Keratinocyte (primary cell): ENCODE measurements at places on chromosomes 6 and 20.

DNA sequence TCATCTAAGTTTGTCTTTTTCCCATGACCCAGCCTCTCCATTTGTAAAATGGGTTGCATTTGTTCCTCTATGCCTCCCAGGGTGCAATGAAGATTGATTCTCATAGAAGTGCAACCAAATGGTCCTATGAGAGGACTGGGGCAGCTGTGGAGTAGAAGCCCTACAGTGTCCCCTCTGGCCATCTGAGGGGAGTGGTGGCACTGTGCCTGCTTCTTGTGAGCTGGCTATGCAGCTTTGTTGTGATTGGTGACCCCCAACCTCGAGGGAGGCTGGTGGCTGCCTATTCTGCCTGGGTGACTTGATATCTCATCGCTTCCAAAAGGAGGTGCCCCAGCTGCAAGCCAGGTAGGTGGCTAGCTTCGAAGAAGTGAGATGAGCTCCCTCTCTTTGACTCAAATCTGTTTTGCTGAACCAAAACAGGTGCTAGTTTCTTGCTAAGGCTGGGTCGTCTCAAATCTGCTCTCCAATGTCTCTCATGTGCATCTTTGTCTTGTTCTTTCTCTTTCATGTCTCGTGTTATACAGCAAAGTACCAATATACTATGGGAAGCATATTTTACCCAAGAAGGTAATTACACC is 33.9 kb downstream of the TXLNB start:
- no peak for DNase-seq

DNA sequence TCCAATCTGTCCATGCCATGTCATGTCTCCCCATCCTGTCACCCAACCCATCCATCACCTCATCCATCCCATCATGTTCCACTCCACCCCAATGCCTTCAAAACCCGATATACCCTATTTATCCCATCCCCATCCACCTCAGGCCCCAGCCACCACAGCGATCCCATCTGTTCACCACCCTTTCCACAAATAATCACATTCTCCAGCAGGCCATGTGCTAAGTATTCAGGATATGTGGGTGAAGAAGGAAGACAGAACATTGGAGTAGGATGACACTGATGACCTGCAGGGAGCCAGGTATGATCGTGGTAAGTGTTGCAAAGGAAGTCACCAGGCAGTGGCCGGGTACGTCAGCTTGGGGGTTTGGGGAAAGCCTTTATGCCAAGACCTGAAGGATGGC is 48.8 kb downstream of the NPEPL1 start:
- DNase-seq = no peak

- DNase-seq = no peak
Observed at GRCh38 chr6:118504611-118505010, 43.5 kb upstream of the PLN start.

GRCh38 chr6:53724501-53724900 is 58.9 kb upstream of the KLHL31 start:
- DNase-seq = no peak

- DNase-seq = no peak
Observed at GRCh38 chr6:168400037-168400436, 40.9 kb upstream of the SMOC2 start.

GRCh38 chr6:84967965-84968364 is 203.6 kb upstream of the TBX18 start:
- DNase-seq = no peak

- no peak for DNase-seq
Observed at GRCh38 chr20:21437816-21438215, 40.5 kb upstream of the NKX2-4 start.

DNA sequence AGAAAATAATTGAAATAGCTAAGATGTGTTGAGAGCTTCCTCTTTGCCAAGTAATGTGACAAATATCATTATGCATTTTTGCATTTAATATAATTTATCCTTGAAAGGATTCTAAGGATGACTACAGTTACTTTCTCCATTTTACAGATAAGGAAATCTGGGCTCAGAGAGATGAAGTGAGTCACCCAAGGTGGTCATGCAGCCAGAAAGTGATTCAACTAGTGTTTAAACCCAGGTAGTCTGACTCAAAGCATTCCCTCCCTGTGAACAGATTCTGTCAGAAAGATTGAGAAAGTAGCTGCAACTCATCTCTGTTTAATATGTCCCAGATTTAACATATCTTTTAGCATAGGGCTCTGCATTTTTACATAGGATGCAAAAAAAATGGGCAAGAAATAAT is 28.1 kb downstream of the NRSN1 start:
- DNase-seq = no peak

- no peak for DNase-seq
Observed at GRCh38 chr6:129124347-129124746, 241.4 kb downstream of the LAMA2 start.

GRCh38 chr6:8059129-8059528 is 5.1 kb downstream of the BLOC1S5 start:
- DNase-seq = no peak

DNA sequence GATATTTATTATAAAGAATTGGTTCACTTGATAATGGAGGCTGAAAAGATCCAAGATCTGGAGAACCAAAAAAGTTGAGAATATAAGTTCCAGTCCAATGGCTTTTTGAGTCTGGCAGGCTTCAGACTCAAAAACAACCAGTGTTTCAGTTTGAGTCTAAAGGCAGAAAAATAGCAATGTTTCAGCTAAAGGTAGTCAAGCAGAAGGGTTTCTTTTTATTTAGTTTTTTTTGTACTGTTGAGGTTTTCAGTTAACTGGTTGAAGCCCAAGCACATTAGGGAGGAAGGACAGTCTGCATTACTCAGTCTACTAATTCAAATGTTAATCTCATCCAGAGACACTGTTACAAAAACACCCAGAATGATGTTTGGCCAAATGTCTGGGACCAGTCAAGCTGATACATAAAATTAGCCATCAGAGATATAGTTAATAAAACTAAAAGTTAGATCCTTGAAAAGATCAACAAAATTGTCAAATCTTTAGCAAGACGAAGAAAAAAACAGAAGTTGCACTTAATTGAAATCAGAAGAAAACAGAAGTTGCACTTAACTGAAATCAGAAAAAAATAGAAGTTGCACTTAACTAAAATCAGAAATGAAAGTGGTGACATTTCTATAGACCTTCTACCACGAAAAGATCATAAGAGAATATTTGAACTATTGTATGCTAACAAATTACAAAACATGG is 980.3 kb upstream of the FLRT3 start:
- DNase-seq = no peak

DNA sequence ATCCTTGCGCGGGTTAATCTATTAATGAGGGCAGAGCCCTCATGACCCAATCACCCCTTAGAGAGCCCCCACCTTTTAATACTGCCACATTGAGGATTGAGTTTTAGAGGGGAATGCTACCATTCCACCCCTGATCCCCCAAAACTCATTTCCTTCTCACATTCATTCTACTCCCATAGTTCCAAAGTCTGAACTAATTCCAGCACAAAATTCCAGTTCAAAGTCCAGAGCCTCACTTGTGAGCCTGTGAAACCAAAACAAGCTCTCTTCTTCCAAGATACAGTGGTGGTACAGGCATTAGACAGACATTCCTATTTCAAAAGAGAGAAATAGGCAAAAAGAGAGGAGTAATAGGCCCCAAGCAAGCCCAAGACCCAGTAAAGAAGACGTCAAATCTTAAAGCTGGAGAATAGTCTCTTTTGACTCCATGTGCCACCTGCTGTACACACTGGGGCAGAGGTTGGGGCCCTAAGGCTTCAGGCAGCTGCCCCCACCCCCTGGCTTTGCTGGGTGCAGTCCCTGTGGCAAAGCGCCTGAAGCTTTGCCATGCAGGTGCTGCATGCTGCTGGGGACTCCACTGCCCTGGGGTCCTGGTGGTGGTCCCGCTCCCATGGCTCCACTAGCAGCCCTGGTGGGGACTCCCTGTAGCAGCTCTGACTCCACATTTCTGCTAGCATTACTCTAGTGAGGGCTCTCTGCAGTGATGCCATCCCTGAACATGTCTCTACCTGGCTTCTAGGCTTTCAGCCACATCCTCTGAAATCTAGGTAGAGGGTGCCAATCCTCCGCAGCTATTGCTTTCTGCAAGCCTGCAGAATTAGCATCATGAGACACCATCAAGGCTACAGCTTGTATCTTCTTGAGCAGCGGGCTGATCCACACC is 41.3 kb downstream of the RSPH3 start:
- no peak for DNase-seq

DNA sequence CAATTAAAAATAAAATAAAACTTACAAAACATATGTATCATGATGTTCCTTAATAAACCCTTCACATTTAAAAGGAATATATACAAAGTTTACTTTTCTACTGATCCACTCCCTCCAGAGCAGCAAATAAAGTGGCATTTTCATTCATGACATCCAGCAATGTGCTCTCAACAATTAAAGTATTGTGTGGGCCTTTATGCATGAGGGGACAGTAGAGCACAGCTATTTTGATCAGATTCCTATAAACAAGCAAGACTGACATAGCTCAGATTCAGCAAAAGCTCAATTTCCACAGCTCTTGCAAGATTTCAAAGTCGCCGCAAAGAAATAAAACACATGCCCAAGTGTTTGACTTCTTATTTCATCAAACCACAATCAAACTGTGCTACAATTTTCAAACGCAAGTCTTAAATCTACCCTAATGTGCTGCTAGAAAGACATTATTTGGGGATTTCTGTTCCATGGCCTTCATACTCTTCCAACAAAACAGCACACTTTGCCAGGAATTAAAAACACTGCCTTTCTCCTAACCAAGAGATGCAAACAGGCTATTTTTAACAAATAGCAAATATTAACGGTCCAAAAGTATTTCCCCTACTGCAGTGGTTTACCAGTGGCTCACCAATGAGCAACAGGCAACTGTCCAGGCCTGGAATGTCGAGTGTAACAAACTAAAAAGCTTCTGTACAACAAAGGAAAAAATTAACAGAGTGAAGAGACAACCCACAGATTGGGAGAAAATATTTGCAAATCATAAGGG is 52.3 kb downstream of the MBOAT1 start:
- DNase-seq = no peak

DNA sequence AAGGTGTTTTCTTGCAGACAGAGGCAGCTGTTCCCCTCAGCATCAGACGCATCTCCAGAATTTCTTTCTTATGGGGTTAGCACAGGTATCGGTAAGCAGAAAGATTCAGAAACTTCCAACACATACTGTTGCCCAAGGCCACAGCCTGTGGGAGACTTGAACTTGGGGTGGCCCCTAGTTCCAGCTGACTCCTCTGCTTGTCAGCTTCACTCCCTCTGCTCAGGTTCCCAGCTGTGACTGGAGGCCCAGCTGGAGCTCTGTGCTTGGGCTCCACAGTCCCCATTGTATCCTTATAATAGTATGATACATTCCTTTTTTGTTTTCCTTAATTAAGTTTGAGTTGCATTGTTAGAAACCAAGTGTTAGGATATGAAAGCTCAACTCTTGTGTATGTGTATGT is 26.2 kb upstream of the BTN3A2 start:
- no peak for DNase-seq

DNA sequence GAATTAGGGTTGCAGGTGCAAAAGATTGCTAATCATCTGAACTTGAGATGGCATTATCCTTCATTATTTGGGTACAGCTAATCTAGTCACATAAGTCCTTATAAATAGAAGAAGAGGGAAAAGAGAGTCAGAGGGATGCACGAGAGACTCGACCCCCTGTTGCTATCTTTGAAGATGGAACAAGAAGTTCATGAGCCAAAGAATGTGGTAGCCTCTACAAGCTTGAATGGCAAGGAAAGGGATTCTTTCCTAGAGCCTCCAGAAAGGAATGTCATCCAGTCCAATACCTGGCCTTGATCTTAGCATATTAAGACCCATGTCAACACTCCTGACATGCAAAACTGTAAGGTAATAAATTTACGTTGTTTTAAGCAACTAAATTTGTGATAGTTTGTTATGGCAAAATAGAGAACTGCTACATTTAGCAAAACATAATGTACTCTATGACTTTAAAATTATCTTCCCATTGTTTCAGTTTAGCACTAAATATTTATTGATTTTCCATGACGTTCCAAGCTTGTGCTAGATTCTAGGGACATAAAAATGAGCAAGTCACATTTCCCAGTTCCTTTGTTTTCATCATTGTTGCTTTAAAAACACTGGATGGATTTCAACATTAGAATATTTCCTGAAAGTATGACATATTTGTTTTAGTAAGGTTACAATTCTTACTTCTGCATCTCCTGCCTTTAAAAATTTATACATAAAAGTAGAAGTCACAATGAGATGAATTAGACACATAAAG is 12.7 kb downstream of the MANEA start:
- no peak for DNase-seq

DNA sequence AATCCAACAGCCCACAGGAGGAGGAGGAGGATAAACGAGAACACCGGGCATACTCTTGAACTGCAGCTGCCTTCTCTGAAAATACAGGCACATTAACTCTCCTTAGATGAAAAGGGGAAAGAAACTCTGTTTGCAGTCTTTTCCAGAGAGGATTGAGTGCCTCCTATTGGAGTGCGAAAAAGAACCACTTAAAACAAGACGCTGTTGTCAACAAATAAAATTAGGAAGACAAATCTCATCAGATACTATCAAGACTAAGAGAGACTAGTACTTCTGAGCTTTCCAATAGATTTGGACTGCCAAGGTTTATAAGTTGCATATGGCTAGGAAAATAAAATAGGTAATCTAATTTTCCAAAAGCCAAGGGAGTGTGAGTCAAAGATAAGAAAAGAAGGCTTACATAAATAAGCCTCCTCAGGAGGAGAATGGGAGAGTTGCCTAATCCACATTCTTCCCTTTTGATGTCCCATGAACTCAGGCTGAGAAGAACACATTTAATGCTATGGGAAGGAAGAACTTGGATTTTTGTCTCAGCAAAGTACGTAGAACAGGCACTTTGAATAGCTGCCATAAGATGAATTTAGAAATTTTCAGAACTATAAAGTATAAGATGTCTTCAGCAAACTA is 154.7 kb downstream of the ARHGAP18 start:
- DNase-seq = no peak

GRCh38 chr6:4355241-4355640 is 219.9 kb upstream of the ECI2 start:
- no peak for DNase-seq

- no peak for DNase-seq
Observed at GRCh38 chr20:18683839-18684238, 96.0 kb downstream of the DTD1 start.

- DNase-seq = no peak
Observed at GRCh38 chr6:130620338-130620781, 206.8 kb upstream of the SMLR1 start.

GRCh38 chr6:167827583-167828324 is 1.0 kb downstream of the AFDN start:
- DNase-seq = no peak

GRCh38 chr6:84227044-84227433 is 404 bp downstream of the CEP162 start:
- DNase-seq = no peak

DNA sequence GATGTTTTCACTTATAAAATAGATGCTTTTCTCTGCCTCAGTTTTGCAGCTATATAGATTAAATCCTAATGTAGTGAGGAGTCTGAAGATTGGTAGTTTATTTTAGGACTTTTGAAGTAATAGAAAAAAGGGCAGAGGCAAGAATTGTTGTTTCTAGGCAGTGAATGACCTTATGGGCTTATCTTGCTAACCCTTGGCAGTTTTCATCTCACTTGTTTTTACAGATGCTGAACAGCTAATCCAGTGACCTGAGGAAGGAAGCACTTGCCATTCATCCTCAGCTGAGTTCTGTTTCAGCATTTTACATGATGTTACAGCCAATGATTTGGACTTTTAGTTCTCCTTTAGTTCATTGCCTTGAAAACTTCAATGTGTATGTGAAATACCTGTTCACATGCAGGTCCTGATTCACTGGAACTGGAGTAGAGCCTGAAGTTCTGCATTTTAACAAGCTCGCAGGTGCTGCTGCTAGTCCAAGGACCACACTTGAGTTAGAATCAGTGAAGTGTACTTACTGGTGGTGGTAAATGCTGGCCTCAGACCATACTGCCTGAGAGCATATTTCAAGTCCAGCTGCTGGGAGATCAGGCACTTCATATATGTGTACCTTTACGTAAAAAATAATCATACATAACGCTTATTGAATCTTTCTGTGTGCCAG is 86.9 kb downstream of the TULP4 start:
- DNase-seq = no peak
